ENCODE measurements at places on chromosomes 5 and 9.

GRCh38 chr5:92741906-92742305 is 839.1 kb downstream of the NR2F1-AS1 start:
- DNase-seq = no peak

DNA sequence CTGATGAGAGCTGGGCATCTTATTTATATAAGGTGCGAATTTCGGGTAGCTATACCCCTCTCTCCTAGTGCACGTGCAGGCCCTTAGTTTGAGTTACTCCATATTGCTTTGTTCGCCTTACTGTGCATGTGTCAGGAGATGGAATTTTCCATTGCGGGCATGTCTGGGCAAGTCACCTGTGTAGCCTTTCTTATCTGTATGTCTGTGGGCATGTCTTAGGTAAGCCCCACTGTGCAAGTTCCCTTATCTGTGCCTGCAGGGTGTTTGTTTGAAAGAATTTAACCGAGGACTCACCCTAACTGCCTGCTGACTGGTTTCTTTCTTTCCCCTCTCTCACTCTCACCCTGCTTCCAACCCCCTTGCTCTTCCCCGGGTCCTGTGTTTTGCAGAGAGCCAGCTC is 140.7 kb upstream of the RANBP3L start:
- DNase-seq = no peak

DNA sequence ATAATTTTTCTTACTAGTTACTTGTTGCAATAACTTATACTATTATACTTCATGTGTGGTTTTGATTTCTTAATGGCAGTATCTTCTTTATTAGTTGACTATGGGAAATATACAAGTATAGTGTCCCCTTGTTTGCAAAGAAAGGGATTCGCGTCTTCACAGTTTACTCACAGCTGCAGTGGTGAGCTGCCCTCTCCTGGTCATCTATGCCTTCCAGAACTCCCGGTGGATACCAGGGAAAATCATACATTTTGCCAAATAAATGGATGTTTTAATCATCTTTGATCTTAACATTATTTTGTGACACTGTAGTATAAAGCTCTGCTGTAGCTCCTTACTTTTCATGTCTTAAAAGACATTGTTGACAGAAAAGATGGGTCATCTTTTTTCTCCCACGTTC is 142.0 kb downstream of the ZCCHC7 start:
- peak; percentile 16 for DNase-seq

DNA sequence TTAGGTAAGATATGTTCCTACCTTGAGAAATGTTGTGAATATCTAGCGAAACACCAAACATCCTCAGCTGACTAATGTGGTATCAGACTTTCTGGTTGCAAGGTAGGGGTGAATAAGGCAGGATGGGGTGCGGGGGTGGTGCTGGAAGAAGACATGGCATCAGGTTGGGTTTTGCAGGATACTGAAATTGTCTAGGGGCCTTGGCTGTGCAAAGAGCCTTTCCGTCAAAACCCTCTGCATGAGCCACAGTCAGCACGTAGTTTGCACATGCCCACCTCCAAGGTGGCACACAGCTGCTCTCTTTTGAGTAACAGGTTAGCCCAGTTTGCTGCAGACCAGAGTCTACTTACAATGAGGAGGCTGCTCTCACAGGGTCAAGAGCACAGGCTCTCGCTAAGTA is 42.0 kb downstream of the SFXN1 start:
- no peak for DNase-seq

- DNase-seq = no peak
These were observed 341.4 kb downstream of the RAB3C start for GRCh38 chr5:58924306-58924705.

- DNase-seq = no peak
These were observed 148.4 kb downstream of the HSPA4 start for GRCh38 chr5:133200256-133200655.

- DNase-seq = no peak
These were observed at the start of gene MGAT1 for GRCh38 chr5:180802325-180803180. TSS of gene MGAT1 (minus strand) at chr5:180802806. CDS start at chr5:180792971, 9,835 bp downstream.

Data from NT2/D1 (cell line).